ENCODE measurements at places on chromosomes 3 and 15. TPM values are rescaled to one million over a fixed set of nuclear protein-coding genes. Genes with fewer than 3 reads are reported as not detected.

The SPSB4 gene
- 10.9 TPM for total RNA-seq

The GUCA1C gene
- total RNA-seq = not detected

The STRC gene
- total RNA-seq = 0.82 TPM

The IQCF5 gene
- not detected for total RNA-seq

The ALDH1L1 gene
- total RNA-seq = 32.5 TPM

The ADIPOQ gene
- total RNA-seq = 2.5 TPM

The CAND2 gene
- total RNA-seq = 19.4 TPM

The CFAP20DC gene
- total RNA-seq = 3.3 TPM

The ST3GAL6 gene
- 38.2 TPM for total RNA-seq

The PCLAF gene
- total RNA-seq = 14.1 TPM

Measured in metanephros (tissue), 2 donors.